ENCODE measurements at places on chromosomes 16 and 17.

DNA sequence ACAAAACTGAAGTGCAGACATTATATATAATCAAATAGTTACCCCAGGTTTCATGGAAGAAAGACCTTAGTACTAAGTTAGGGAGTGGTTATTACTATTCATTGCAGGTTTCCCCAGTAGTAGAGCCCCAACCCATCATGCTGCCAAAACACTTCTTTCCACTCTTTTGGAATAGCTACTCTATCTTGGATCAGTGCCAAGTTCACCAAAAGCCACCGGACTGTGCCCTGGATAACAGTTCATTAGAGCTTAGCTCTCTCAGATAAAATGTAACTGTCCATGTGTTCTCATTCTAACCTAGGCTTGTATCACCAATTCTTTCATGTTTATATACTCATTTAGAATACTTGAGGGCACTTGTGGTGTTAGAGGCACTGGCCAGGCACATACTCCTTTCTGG is 540.1 kb upstream of the C16orf82 start:
- DNase-seq: no peak

DNA sequence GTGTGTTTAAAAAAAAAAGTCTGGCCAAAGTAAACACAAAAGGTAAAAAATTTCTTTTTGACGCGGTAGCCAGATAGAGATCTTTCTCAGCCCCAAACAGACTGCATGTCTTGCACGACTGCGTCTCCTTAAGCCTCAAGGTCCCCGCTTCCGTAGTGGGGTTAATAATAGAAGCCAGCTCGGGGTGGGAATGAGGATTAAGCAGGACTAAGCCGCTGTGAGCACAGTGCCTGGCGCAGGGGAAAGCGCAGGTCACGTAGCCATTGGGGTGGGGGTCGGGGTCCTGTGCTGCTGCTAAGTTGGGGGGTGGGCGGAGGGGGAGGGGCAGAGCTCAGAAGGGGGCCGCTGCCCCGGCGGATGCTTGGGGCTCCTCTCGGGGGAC is 521 bp downstream of the GGA2 start:
- DNase-seq: peak; percentile 55

DNA sequence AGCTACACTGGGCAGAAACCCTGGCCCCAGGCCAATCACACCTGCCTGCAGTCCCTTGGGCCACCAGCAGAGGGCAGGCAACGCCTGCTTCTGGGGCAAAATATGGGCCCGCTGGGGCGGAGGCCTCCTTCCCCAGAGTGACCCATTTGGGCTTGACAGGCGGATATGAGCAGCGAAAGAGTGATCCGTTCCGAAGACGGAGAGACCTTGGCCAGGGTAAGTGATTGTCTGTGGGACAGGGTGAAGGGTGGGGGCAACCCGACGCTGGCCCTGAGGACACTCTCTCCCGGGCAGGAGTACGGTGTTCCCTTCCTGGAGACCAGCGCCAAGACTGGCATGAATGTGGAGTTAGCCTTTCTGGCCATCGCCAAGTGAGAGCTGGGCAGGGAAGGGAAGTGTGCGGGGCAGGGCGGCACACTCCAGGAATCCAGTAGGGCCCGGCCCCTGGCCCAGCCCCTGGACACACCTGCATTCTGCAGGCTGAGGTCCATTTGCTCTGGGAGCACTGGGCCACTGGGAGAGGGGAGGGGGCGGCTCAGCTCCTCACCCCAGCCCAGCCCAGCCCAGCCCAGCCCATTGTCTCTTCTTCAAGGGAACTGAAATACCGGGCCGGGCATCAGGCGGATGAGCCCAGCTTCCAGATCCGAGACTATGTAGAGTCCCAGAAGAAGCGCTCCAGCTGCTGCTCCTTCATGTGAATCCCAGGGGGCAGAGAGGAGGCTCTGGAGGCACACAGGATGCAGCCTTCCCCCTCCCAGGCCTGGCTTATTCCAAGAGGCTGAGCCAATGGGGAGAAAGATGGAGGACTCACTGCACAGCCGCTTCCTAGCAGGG is 3.5 kb upstream of the NHERF1 start:
- peak; percentile 83 for DNase-seq

DNA sequence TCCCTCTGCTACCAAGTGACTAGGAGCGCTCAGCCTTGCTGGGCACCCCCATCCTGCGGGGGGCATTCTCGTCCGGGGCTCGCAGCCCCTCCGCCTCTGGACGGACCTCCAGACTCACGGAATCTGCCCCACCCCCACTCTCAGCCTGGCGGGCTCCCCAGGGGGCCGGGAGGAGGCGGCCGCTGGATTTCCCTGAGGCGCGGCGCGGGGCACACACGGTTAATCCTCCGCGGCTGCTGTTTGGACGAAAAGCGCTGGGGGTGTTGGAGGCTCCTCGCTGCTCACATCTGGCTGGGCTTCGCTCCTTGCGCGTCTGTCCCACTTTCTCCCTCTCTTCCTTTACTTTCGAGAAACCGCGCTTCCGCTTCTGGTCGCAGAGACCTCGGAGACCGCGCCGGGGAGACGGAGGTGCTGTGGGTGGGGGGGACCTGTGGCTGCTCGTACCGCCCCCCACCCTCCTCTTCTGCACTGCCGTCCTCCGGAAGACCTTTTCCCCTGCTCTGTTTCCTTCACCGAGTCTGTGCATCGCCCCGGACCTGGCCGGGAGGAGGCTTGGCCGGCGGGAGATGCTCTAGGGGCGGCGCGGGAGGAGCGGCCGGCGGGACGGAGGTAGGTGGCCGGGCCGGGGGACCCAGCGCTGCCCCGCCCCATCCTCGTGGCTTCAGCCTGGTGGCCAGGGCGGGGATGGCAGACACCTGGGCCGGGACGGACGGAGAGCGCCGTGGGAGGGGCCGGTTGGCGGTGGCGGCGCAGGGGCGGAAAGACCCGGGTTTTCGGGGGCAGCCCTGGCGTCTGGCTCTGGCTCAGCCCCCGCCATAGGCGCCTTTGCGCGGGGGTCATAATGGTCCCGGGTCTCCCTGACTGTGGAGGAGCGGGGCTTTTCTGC is at the start of gene C1QTNF1:
Gene C1QTNF1, plus strand, starts transcription at position 284 of the 886 bp plus-strand sequence. CDS start 19,800 bp downstream, outside the sequence.
- DNase-seq: peak; percentile 76

DNA sequence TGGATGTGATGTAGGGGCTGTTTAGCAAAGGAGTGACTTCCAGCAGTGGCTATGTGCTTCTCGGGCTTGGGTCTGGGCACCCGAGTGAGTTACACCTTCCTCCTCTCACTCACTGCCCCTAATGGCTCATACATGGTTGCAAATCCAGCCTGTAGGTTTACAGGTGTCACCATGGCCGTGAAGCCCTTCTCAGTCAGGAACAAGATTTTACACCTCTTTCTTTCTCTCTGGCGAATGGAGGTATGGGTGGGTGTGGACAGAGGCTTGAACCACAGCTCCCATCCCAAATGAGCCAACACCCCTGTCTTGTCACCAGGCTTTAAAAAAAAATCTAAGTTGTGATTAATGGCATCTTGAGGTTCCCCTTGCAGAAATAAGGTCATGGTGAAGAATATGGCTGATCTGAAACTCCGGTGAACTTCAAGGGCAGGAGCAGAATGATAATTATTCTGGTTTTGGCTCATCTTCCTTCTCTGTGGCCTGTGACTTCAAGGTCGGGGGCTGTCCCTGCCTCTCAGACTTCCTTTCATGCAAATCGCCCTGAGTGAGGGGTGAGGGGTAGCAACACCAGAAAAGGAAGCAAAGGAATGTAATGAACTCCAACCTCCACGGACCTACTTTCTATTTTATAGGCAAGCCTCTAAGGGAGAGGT is 331.2 kb downstream of the MAF start:
- no peak for DNase-seq

GRCh38 chr16:81716478-81717225 is 62.4 kb upstream of the PLCG2 start:
- DNase-seq: no peak

DNA sequence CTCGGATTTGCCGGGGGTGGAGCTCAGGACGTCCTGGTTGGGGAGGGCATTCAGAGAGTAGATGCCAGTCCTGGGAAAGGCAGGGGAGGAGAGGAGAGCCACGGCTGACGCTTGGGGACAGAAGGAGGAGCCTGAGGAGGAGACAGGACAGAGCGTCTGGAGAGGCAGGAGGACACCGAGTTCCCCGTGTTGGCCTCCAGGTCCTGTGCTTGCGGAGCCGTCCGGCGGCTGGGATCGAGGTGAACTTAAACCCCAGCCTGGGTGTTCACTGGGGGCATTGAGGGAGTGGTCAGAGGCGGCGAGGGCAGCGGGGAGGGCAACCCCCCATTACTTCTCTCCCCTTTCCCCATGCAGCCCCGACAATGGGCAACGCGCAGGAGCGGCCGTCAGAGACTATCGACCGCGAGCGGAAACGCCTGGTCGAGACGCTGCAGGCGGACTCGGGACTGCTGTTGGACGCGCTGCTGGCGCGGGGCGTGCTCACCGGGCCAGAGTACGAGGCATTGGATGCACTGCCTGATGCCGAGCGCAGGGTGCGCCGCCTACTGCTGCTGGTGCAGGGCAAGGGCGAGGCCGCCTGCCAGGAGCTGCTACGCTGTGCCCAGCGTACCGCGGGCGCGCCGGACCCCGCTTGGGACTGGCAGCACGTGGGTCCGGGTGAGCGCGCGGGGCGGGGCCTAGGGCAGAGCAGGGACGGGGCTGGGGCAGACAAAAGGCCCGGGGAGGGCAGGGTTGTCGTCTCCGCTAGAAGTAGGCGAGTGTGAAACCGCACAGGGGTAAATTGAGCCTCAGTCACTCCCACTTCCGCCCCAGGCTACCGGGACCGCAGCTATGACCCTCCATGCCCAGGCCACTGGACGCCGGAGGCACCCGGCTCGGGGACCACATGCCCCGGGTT is 3.7 kb downstream of the NOL3 start:
- DNase-seq: peak; percentile 94

DNA sequence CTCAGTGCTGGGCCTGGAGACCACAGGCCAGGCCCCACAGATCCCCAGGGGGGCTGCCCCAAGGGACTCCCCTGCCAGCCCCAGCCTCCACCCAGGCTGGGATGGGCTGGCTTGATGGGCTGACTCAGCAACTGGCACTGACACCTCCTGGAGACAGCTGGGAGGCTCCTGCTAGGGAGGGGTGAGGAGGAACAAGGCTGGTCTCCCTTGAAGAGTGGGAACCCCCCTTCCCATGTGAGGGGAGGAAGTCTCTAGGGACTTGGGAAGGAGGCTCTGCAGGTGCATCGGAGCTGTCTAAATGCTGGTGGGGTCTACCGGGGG is 10.4 kb downstream of the NHERF1 start:
- no peak for DNase-seq

GRCh38 chr17:37180376-37180775 is 195.4 kb upstream of the C17orf78 start:
- DNase-seq: no peak

GRCh38 chr17:8706431-8706830 is 38.2 kb downstream of the CCDC42 start:
- no peak for DNase-seq

DNA sequence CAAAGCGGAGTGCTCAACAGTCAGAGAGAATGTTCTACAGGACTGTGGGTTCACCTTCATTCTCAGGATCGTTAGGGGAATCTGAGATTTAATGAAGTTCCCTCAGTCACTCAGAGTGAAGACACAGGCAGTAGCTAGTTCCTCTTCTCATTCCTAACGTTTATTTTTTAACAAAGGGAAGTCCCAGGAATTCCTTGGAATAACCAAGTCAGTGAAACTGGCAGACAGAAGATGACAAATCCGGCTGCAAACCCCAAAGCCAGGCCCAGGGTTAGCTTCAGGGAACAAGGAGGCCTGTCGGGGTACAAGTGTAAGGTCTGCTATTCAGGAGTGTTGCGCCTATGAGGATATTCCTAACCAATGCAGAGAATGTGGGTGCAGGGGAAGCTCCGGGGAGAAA is 42.0 kb downstream of the COTL1 start:
- no peak for DNase-seq

GRCh38 chr17:1928976-1929375 is 96.2 kb downstream of the RTN4RL1 start:
- no peak for DNase-seq

GRCh38 chr17:50257676-50258224 is 16.5 kb upstream of the TMEM92 start:
- peak; percentile 37 for DNase-seq

DNA sequence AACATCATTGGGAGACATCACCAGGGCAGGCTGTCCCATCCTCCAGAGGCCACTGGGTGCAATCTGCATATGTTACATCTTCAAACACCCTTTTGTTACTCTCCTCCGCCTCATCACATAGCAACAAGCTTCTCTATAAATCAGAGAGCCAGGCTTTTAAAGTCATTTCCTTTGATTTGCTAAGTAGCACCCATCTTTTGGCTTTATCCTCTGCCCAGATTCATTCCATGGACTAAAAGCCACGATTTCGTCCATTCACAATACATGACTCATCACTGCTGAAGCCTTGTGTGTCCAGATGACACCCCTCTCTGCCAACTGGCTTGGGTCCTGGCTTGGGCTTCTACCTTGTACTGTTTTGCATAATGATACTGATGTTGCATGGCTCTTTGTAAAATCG is 2.0 kb upstream of the KRT38 start:
- no peak for DNase-seq

DNA sequence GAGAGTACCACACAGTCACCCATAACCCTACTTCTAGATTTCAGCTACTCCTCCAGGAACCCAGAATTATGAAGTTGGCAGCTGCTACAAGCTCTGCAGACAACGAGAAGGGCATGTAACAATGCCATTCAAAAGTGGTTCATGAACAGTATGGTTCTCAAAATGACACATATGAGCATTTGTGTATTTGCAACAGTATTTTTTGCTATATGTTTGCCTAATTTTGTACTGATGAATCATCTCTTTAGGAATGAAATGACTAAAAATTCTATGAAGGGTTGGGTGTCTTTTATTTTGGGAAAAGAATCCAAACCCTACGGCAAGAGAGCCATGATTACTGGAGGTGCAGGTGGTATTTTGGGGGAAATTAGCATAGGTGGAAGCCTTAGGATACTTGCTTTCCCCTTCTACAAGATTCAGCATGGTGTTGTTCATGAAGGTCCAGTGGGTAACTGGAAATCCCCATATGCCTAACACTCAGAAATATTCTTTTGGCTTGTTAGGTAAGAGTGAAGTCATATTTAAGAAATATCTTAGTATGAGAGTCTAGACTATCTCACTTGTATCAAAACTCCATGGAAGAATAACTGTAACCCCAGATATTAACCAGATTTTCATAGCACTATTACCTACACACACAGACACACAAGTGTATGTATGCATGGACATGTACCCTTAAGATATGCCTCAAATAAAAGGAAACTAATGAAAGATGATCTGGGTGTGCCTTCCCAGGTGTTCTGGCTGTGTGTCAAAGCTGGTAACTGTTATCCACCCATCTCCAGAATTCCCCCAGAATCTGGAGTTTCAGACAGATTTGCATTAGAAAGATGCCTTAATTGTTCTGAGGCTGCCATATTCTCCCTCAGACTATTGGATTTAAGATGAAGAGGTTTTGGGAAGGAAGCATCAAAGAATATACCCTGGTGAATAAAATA is 688.2 kb upstream of the SOX9 start:
- no peak for DNase-seq

DNA sequence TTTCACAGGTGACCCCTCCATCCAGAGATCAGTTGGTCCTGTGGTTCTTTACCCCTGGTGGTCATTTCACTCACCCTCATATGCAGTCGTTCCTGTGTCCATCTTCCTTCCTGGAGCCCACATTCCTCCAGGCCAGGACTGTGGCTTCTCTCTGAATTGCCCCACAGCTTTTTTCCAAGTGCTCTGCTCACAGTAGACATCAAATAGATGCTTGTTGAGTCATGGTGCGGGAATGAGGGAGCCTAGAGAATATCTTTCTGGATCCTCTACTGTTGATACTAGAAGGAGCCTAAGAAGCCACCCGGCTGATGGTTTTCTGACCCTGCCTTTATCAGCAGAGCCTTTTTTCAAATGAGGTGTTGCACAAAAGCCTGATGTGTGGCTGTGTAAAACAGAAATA is 10.4 kb downstream of the USB1 start:
- DNase-seq: no peak
